ENCODE measurements at places on chromosomes 6 and 20.
A peak's percentile ranks its signal among the peaks of the same experiment; 100 is the strongest.

DNA sequence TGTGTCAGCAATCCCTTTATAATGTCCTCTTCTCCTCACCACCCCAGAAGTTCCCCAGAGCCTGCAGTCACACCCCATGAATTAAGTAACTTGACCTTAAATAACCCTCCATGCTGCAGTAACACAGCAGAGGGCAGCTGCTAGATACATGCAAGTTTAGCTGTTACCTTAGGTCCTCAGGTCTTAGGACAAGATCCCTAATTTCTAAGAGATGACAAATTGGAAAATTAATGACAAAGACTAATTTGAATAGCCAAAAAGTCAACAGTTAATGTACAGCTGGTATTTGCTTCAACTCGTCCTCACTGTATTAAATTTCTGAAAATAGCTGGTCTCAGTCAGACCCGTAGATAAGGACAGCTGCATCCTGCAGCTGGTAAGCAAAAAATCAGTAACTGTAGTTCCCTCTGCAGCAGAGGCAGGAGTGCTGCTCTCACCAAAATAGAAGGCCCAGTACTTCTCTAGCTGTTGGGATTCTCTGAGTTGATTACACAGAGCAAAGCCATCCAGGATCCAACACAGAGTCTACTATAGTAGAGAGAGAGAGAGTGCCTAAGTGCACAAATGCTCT is 62.4 kb downstream of the TNFRSF21 start:
- peak; percentile 20 for DNase-seq

GRCh38 chr20:61292821-61293612 is 41.0 kb downstream of the CDH4 start:
- no peak for DNase-seq

DNA sequence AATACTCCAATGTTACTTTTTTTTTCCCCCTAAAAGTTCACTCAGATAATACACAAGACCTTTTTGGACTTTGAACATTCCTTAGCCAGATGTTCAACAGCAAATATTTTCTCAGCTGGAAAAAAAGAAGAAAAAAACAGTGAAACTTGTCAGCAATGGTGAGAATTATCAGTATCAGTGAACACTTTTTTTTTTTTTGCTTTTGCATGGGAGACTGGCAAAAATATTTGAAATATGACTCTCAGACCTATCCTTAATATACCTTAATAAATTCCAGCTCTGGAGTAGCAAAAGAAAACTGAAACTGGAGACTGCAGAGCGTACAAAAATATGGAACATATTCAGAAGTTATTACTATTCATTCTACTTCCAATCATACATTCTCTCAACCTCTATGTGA is 92.3 kb downstream of the RFPL4B start:
- DNase-seq = no peak

DNA sequence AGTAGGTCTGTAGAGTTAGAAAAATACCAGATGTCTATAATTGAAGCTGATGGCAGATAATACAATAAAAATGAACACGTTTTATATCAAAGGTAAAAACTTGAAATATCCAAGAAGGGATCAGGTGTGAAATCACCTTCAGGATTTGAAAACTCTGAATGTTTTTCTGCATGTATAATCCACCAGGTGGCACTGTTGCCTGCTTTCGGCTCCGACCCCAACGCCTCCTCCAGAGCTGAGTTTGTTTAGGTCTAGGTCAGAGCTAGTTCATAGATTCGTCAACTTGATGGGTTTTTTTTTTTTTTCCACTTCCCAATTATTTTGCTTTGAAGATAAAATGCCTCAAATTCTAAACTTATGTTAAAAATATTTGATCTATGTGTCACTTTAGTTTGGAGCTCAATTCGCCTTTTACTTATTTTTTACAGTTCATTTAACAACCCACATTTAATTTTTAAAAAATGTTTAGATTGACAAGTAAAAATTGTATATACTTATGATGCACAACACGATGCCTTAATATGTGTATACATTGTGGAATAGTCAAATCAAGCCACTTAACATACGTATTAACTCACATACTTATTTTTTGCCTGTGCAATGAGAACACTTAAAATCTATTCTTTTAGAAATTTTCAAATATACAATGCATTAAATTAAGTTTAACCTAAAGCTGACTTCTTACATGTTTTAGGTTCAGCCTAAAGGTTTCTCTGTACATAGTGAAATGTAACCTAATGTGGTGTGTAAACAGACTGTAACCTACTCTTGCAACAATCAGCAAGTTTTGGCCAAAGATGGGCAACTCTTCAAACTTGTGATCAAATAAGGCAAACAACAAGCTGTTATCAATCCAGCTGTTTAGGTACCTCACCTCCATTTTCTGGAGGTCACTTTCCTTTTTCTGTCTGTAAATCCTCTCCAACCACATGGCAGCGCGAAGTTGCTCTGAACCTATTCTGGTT is 39.4 kb upstream of the ENPP4 start:
- DNase-seq = peak; percentile 60

GRCh38 chr6:119749335-119749734 is 399.8 kb upstream of the MAN1A1 start:
- no peak for DNase-seq

DNA sequence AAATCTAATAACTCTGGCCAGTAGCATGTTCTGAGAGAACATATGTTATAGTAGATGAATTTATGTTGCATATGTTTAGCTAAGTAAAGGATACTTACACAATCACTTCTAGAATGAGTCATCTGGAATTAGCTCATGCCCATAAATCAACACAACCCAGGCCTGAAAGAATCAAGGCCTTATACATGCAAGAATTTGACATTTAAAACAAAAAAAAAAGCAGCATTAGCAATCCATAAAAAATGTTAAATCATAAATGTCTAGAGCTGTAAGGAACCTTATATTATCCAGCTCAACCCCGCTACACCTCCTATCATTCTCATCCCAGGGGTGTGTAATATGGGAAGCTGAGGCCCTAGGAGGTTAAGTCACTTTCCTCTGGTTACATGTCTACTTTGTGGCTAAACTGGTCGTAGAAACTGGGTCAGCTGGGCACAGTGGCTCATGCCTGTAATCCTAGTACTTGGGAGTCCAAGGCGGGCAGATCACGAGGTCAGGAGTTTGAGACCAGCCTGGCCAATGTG is 105.2 kb upstream of the CARMIL1 start:
- no peak for DNase-seq

DNA sequence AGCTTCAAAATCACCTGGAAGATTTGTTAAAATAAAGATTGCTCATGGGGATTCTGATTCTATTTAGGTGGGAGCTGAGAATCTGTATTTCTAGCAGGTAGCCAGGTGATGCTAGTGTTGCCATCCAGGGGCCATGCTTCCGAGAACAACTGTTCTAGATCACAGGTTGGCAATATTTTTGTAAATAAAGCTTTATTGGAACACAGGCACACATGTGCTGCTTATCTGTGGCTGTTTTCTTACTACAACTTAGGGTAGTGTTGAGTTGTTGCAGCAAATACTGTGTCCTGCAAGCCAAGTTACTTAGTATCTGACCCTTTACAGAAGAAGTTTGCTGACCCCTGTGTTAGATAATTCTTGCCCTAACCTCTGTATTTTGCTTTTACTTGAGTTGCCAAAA is 12.0 kb downstream of the CENPW start:
- DNase-seq = no peak

- no peak for DNase-seq
These were observed 25.5 kb upstream of the NOL4L start for GRCh38 chr20:32610472-32611218.

DNA sequence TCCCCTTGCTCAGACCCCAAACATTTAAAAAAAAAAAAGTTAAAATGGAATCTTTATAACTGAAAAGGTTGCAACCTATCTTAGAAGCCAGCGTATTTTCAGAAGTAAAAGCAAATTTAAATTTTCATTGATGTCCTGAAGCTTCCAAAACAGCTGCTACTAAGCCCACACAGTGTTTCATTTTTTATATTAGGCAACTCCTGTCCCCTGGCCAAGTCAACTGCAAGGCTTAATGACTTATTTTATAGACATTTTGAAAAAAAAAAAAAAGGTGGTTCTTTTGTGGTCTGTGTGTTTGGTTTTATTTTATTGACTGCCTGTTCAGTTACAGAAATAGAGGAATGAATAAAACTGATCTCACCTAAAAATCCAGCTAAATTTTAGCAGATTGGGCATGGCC is 13.0 kb downstream of the CFAP61 start:
- DNase-seq = no peak

DNA sequence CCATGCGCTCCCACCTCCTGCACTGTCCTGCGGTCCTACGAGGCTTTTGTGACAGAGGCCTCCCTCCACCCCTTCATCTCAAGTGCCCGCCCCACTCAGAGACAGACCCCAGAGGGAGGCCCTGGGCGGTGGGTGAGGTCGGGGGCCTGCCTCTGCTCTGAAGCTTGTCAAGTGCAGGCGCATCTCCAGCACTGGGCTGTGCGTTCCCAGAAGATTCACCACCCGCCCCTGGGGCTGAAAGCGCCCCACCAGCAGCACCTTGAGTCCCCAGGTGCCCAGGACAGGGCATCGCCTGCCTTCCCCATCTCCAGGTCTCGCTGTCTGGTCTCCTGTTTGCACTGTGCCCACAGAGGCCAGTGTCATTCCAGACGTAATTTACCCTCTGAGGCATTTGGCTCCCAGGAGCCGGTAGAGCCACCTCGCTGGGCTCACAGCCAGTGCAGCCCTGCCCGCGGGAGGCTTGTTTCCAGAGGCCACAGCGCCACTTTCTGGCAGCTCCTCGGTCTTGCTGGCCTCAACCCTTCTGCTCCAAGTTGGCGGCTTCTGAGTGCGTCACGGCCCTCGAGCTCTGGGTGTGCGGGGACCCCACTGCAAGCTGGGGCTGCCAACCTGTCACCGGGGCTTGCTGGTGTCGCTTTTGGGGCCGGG is 191.1 kb downstream of the TAF4 start:
- no peak for DNase-seq

DNA sequence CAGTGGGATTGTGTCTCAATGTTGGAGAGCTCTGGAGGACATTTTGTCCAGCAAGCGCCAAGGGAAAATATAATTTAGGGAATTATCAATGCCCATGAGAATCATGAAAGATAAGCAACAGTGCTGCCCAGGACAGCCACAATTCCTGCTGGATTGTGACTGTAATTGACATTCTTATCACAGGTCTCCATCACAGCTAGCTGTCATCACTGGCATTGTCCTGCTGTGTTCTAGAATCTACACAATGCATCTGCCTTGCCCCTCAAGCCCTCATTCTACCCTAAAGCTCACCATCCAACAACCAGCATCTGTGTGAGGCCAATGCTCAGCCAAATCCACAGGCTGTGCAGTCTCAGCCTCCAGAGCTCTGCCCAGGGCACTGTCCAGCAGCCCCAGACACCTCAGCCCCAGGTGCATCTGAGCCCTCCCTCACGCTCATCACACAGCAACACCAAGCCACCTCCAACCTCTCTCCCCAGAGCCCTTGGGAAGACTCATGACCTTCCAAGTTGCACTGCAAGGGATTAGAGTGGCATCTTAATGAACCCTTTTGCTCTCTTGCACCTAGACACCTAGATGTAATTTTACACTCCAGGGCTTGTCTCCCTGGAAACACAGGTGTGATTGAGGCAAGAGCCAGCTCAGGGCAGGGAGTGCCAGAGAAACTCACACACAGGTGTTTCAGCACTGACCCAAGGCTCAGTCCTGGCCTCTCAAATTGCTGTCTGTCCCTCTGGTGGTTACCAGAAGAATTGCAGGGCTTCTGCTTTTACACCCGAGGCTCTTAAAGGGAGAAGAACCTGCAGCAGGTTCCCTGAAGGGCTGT is 85.2 kb upstream of the PHACTR3 start:
- DNase-seq = peak; percentile 83

DNA sequence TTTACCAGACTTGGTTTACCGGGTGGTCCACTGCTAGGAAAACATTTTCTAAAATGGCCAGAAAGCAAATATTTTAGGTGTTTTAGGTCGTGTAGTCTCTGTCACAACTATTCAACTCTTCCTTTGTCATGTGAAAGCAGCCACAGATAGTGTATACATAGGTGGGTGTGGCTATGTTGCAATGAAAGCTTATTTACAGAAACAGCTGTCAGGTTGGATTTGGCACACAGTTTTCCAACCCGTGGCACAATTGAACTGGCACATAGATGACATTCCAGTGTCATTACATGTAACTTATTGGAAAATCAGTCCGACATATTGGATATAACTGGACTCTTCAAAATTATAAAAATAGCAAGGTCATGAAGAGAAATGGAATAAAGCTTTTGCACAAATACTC is 68.9 kb upstream of the KCNQ5 start:
- no peak for DNase-seq

DNA sequence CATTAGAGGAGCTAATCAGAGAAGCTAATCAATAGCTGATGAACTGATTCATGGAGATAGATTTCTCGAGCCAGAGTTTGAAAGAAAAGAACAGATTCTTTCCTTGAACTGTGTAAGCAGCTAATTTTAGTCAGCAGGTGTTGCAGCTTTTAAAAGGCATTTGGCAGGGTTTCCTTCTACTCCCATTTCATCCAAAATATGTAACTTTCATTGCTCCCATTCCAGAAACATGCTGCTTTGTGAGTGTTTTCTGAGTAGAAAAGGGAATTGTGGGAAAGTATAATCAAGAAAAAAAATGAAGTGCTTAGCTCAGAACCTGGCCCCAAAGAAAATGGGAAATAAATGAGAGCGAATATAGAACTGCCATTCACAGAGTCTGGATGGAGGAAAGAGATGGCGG is 20.8 kb downstream of the SLC35F1 start:
- DNase-seq = no peak

- DNase-seq = peak; percentile 96
These were observed at the start of gene UCKL1 for GRCh38 chr20:63955827-63956663. Gene UCKL1 (minus strand): TSS chr20:63956416. CDS start chr20:63956372, 44 bp downstream.

GRCh38 chr20:14986026-14986655 is 648.7 kb upstream of the FLRT3 start:
- DNase-seq = no peak

DNA sequence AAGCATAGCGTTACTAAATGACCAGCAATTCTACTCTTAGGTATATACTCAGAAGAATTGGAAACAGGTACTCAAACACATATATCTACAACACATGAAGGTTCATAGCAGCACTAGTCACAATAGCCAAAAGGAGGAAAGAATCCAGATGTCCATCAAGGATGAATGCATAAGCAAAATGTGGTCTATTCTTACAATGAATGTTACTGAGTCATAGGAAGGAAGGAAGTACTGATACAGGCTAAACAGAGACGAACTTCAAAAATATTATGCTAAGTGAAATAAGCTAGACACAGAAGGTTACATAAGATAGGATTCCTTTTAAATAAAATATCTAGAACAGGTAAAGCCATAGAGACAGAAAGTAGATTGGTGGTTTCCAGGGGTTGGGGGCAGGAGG is 93.5 kb downstream of the MAP3K7 start:
- DNase-seq = no peak

DNA sequence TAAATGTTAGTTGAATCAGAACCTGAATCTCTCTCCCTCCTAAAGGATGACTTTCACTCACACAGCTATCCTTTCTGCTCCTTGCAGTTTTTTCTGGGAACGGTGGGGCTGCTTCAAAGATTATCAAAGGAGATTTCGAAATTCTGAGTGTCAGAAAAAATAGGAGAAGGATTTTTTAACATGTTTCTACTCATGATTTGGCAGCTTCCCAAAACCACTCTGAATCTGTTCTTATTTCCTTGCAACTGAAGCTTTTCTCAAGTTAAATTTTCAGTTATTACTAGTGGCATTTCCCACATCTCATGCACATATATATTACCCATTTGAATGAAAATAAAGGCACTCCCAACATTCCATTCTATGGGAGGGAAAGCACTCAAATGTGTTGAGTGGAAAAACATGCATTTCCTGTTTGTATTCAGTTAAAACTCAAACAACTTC is 123.6 kb downstream of the LCA5 start:
- DNase-seq = no peak
